ENCODE measurements at places on chromosomes 11 and 22. TPM values are rescaled to one million over a fixed set of nuclear protein-coding genes. Genes with fewer than 3 reads are reported as not detected.
A peak's percentile ranks its signal among the peaks of the same experiment; 100 is the strongest.

- H3K27me3 ChIP-seq, result no peaks in the 10 kb centered on the region
- H3K36me3 ChIP-seq, result peaks cover 54% of the 10 kb centered on the region
Observed at GRCh38 chr22:31820655-31821054, 66.8 kb downstream of the DEPDC5 start.

Gene SCGB1D2
- total RNA-seq, result not detected

DNA sequence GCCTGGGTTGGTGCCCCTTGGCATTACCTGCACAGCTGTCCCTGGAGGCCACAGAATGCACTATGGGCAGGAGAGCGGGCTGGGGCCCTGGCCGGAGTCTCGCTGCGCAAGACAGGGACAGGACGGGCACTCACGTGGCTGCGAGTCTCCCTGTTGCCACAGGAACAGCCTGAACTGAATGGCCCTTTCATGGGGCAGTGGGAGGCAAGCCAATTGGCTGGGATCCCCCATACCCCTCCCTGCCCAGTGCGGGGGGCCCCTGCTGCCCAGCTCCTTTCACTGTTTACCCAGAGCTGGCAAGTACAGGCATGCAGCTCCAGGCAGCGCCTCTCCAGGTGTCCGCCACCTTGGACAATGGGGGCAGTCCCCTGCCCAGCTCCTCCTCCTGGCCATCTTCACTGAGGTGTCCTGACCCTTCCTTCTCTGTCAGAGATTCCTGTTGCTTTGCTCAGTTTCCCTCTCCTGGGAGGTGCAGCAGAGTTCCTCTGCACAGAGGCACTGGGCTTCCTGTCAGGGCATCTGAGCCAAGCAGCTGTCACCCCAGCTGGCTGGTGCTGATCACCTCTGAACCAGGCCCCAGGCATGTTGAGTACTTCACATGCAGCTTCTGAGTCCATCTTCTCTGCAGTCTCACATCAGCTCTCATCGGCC lies 5.2 kb downstream of the USP2 start:
- peaks cover 9% of the 10 kb centered on the region for H3K4me1 ChIP-seq
- no peak for DNase-seq

GRCh38 chr11:92852946-92853345 lies 116.5 kb upstream of the MTNR1B start:
- H3K27me3 ChIP-seq, result no peaks in the 10 kb centered on the region
- no peaks in the 10 kb centered on the region for H3K4me1 ChIP-seq
- DNase-seq, result no peak
- H3K36me3 ChIP-seq, result no peaks in the 10 kb centered on the region
- no peak overlapping the region for H3K27ac ChIP-seq

Gene SCN4B
- 0.58 TPM for total RNA-seq

Gene CREB3L1
- total RNA-seq, result not detected

GRCh38 chr11:75468534-75469340 lies 35.7 kb upstream of the KLHL35 start:
- H3K4me1 ChIP-seq, result no peaks in the 10 kb centered on the region

Gene IL18BP
- total RNA-seq, result 6.9 TPM

Gene CSTPP1
- total RNA-seq, result 13.0 TPM

Gene SESN3
- 16.2 TPM for total RNA-seq

DNA sequence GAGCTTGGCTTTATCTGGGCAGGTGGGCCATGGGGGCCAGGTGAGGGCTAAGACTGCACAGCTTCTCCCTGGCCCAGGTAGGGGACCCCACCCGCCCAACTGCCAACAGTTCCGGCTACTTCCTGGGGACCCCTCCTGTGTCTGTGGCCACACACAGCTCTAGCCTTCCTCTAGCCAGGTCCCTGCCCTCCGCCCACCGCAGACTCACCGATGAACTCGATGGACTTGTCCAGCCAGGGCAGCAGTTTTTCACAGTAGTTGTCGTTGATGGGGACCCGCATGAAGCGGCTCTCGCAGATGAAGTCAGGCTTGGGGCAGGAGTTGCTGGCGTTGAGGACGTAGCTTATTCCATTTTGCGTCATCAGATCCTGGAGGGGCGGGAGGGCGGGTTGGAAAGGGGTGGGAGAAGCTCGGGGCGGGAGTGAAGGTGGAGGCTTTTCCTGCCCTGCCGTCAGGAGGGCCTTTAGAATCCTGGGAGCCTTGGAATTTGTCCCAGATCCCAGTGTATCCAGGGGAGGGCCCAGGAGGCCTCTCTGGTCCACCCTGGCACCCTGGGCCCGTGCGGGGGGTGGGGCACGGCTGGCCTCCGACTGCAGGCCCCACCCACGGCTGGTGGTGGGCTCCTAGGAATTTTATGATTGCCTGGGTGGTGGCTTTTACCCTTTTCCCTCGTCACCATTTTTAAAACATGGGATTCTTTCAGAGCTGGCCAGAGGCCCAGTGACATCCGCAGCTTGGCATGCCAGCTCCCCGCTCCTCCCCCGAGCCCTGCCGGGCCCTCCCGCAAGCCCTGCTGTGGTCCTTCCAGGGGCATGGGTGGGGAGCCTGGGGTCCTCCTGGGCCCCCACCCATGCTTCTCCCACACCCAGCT lies 13.9 kb downstream of the DUSP8 start:
- H3K27ac ChIP-seq, result no peak overlapping the region
- DNase-seq, result no peak
- H3K4me1 ChIP-seq, result no peaks in the 10 kb centered on the region
- no peaks in the 10 kb centered on the region for H3K36me3 ChIP-seq
- no peaks in the 10 kb centered on the region for H3K27me3 ChIP-seq

DNA sequence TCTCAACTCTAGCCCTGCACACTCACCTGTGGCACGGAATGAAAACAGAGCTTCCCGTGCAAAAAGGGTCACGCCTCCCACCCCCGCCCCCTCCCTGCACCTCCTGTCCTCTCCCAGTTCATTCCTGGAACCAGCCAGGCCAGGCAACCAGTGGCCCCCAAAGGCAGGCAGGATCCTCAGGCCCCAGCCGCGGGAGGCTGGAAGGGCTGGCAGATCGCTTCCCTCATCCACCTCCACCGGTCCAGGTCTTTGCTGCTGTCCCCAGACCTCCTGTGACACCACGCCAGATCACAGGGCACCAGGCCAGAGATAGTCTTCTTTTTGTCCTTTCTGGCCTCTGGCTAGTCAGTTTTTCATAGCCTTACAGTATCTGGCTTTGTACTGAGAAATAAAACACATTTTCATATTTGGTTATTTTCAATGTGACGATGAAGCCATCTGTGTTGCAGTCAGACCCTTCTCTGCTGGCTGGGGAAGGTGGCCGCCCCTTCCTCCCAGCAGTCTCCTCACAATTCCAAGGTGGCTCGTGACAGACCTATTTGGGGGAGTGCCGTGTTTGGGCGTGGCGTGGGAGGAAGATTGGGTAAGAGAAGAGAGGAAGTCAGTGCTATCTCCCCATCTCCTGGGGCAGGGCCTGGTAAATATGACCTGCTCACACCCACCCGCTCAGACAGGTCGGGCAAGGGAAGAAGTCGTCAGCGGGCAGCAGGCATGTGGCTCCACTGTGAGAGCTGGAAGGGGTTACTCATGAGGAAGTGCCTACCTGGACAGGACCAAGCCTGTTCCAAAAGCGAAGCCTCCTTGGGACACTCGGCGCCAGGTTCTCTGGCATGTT lies 9.1 kb downstream of the SSH3 start:
- no peak overlapping the region for H3K4me3 ChIP-seq
- no peaks in the 10 kb centered on the region for H3K27me3 ChIP-seq
- DNase-seq, result no peak
- H3K4me1 ChIP-seq, result peaks cover 15% of the 10 kb centered on the region
- no peaks in the 10 kb centered on the region for H3K36me3 ChIP-seq
- peak overlapping the region; percentile 61 for H3K27ac ChIP-seq

Gene OR5AK2
- not detected for total RNA-seq

DNA sequence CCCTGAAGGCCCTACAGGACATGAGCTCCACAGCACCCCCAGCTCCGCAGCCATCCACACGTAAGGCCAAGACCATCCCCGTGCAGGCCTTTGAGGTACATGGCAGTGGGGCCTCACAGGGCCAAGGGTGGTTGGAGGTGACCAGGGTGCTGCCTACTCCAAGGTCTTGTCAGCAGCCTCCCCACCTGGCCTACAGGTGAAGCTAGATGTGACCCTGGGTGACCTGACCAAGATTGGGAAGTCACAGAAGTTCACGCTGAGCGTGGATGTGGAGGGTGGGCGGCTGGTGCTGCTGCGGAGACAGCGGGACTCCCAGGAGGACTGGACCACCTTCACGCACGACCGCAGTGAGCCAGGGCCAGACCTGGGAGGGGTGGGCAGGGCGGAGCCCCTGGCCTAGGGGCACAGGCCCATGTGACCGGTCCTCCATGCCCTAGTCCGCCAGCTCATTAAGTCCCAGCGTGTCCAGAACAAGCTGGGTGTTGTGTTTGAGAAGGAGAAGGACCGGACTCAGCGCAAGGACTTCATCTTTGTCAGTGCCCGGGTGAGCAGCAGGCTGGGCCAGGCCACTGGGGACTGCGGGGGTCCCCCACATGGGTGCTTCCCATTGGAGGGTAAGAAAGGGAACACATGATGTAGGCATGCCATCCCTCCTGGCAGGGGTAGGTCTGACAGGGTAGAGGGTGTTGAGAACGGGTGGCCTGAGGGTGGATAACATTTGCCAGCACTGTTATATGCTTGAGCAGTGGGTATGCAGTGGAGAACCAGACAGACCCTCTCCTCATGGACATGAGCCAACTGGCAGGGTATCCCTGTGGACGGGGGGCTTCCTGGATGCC lies 5.6 kb downstream of the INPPL1 start:
- H3K27me3 ChIP-seq, result no peaks in the 10 kb centered on the region
- no peak overlapping the region for H3K4me3 ChIP-seq
- H3K36me3 ChIP-seq, result peaks cover 15% of the 10 kb centered on the region
- peaks cover 9% of the 10 kb centered on the region for H3K4me1 ChIP-seq

GRCh38 chr11:92790366-92790765 lies 179.1 kb upstream of the MTNR1B start:
- H3K27ac ChIP-seq, result no peak overlapping the region
- no peaks in the 10 kb centered on the region for H3K36me3 ChIP-seq
- no peaks in the 10 kb centered on the region for H3K27me3 ChIP-seq
- H3K4me3 ChIP-seq, result no peak overlapping the region
- no peaks in the 10 kb centered on the region for H3K4me1 ChIP-seq

Gene SAAL1
- 52.4 TPM for total RNA-seq

DNA sequence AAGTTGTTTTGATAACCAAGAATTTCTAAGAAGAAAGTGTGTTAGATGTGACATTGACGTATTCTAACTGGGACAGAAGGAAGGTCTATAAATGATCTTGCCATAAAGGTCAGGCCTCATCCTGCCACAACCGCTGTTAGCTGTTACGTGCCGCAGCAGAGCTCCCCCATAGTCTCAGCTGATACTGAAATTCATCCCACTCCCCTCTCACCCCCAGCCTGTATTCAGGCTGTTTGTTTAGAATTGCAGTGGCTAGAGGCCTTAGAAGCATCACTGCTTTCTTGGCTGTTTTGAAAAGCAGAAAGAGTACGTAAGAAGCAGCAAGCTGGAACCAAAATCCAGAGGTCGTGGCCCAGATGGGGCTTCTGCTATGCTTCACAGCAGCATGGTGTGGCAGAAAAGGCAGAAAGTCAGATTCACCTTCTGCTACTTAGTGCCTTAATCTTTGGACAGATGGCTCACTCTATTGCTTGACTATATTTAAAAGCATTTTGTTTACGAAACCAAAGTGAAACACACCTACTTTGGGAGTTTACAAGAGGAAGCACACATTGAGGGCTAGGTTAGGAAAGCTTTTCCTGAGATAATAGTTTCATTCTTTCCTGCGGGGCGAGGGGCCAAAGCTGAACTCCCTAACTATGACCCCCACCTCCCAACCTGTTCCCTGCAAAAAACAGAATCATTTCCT lies 950 bp upstream of the LAYN start:
- H3K27ac ChIP-seq, result peak overlapping the region; percentile 87
- peaks cover 52% of the 10 kb centered on the region for H3K27me3 ChIP-seq
- DNase-seq, result peak; percentile 71
- H3K4me3 ChIP-seq, result peak overlapping the region; percentile 86
- H3K36me3 ChIP-seq, result peaks cover 35% of the 10 kb centered on the region

DNA sequence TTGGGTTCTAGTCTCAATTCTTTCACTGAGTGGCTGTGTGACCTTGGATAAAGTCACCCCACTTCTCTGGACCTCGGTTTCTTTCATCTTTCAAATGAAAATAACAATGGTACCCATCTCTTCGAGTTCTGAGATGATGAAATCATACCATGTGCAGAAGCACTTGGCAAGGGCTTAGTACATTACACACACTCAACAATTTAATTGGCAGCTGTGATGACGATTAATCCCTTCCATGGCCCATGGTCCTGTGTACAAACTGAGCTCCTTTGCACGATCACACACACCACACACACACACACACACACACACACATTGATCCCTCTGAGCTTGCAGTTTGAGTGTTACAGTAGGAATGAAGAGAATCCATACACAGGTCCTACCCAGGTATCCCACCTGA lies 103.4 kb upstream of the ASPHD2 start:
- no peaks in the 10 kb centered on the region for H3K36me3 ChIP-seq
- no peak overlapping the region for H3K4me3 ChIP-seq
- no peaks in the 10 kb centered on the region for H3K4me1 ChIP-seq

DNA sequence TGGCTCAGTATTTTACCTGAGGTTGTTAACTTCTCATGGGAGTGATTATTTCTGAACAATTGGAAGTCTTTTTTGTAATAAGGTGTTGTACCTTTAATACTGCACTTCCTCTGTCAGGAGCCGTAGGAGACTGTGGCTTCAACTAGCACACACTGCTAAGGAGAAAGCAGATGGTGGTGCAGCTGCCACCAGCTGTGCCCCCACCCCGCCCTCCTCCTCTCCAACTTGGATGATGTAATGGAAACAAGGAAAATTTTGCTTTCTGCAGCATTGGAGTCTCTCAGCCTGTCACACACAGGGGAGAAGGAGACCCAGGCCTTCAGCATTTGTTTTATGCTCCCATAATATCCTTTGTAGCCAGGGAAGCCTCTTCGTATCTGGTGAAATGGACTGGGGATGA lies 91.2 kb downstream of the TEAD1 start:
- no peaks in the 10 kb centered on the region for H3K36me3 ChIP-seq
- no peak overlapping the region for H3K27ac ChIP-seq
- peaks cover 20% of the 10 kb centered on the region for H3K27me3 ChIP-seq

Gene SLC1A2
- total RNA-seq, result not detected

Gene RASD2
- total RNA-seq, result 0.16 TPM

Gene PACSIN3
- 7.0 TPM for total RNA-seq

GRCh38 chr22:19822301-19823117 lies 32.2 kb downstream of the GNB1L start:
- no peak overlapping the region for H3K27ac ChIP-seq
- DNase-seq, result no peak
- no peaks in the 10 kb centered on the region for H3K36me3 ChIP-seq
- no peaks in the 10 kb centered on the region for H3K27me3 ChIP-seq
- H3K4me1 ChIP-seq, result no peaks in the 10 kb centered on the region

GRCh38 chr22:45149671-45150070 lies 14.1 kb upstream of the NUP50 start:
- H3K4me3 ChIP-seq, result no peak overlapping the region
- H3K36me3 ChIP-seq, result peaks cover 20% of the 10 kb centered on the region
- H3K4me1 ChIP-seq, result peaks cover 9% of the 10 kb centered on the region
- DNase-seq, result no peak

DNA sequence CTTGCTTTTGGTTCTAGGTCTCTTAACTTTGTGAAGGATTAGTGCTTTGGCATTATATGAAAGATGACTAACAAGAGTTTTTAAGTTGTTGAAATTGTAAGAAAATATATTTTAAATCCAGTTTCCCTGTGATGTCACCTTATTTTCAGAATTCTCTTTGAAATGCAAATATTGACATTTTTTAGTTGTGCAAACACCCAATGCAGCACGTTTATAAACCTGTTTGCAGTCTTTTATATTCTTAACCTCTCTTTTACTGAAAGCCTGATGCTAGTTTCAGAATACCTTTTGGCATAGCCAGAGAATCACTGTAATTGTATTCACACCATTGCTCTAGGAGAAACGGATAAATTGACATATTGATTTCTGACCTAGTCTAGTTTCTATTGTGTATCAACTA lies 42.8 kb upstream of the SLC37A2 start:
- H3K4me3 ChIP-seq, result no peak overlapping the region
- H3K36me3 ChIP-seq, result no peaks in the 10 kb centered on the region
- H3K27me3 ChIP-seq, result no peaks in the 10 kb centered on the region
- no peaks in the 10 kb centered on the region for H3K4me1 ChIP-seq
- no peak for DNase-seq

Measured in activated naive CD8-positive, alpha-beta T cell treated with anti-CD3 and anti-CD28 coated beads for 36 hours (primary cell).